ENCODE measurements at places on chromosomes 7 and 10.

DNA sequence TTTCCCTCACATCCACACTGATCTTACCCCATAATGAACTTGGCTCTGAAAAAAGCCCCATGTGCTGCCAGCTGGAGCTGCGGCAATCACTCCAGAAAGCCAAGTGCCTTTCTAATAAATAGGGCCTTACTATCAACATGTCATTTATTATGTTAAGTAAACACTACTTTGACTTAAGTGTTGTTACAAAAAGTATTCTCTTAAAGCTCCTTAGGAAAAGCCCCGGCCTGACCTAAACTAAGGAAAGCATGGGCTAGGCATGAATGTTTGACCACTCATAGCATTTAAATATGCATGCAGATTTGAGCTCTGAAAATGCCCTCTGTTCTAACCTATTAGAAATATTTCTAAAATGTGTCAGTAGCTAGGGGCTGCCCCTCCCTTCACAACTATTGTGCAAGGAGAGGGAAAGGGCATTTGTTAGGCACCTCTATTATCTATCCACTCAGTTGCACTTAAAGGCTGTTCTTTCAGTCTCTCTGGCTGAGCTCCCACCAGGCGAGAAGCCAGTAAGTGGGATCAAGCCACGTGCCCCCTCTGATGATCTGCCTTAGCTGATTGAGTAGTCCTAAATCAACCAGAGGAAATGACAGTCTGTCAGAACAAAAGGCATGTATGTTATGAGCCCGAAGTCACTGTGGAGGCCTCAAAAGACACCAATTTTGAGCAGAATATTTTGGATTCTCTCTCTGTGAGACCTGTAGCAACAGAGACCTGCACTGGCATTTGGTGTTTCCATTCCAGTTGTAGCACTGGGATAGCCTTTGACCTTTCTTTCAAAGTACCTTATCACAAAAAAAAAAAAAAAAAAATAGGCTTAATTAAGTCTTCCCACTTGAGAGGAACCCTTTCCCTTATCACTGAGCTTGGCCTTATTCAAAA, 77.1 kb downstream of the ITGB8 start:
- DNase-seq, result no peak

DNA sequence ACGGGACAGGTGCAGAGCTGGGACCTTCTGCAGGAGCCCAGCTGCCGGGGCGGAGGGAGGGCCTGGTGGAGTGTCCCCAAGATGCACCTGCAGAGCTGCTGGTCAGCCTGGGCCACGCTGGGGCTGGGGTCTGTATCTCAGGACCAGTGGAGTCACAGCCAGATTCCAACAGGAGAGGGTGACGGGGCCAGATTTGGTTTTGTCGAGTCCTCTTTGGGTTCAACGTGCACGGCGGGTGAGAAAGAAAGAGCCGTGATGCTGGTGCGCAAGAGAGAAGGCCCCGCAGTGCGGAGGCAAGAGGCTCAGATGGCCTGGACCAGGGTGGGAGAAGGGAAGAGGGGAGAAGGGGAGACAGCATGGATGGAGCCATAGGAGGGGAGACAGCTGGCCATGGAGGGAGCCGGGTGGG, 462.9 kb downstream of the PTPRN2 start:
- no peak for DNase-seq

DNA sequence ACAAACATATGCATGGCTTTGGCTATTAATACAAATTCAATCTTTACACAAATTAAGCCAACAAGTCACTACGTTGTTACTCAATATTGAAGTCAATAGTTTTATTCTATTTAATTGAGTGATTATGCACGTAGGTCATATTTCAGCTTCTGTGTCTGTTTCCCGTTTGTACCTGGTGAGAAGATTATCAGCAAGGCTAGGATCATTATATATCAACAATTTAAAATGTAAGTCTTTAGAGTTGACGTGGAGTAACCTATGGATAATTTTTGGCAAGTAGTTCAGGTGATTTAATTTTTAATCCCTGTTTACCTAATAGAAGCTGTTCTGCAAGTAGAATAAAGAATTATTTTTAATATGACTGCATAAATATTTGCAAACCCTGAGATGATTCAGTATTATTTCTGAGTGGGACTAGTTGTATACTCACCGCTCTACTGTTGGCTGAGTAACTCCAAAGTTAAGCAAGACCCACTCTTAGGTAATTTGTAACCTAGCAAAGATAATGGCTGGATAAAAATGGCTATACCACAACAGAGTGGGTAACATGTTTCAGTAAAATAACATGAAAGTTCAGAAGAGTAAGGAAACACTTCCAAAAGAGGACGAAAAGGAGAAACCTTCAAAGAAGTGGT, 161.0 kb downstream of the HGF start:
- no peak for DNase-seq

DNA sequence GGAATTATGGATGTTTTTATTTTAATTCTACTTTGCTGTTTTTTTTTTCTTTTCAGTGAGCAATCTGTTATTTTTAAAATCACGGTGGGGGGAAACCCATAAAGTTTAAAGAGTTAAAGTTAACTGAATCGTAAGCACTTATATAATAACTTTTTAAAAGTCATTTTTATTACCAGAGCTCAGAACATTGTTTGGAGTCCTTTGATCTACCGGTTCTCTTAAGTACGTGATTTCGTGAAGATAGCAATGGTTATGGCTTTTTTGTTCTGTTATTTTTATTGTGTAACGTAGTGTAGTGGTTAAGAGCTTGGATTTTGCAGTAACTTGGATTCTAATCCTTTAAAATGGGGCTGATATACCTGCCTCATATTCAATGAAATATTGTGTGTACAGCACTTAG, 57.4 kb downstream of the NHLRC2 start:
- no peak for DNase-seq

DNA sequence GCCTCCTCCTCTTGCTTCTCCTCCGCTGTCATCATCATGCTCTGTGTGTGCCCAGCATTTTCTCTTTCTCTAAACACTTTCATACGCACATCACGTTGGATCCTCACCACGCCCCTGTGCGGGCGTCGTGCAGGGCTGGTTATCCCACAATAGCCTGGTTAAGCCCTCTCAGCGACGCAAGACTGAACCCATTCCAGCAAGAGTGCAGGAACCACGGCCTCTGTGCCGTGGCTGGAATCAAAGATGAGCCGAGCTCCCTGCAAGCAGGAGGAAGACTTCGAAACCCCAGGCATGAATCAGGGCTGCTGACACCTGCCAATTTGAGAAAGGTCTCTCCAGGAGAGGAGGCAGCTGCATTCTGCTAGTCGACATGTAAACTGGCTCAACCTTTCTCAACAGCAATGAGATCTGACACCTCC, 74.8 kb upstream of the FOXK1 start:
- DNase-seq, result no peak

GRCh38 chr7:69912846-69913245, 314.6 kb downstream of the AUTS2 start:
- DNase-seq, result no peak

DNA sequence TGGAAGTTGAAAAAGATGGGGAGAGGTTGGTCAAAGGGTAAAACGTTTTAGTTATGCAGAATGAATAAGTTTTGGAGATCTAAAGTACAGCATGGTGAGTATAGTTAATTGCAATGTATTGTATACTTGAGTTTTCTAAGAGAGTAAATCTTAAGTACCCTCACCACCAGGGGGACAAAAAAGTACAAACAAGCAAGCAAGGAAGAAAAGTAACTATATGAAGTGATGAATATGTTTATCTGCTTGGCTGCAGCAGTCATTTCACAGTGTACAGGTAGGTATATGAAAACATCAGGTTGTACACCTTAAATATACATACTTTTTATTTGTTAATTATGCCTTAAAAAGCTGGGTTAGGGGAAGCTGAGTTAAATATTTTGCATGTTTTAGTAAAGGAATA, 157.3 kb downstream of the PCLO start:
- no peak for DNase-seq

DNA sequence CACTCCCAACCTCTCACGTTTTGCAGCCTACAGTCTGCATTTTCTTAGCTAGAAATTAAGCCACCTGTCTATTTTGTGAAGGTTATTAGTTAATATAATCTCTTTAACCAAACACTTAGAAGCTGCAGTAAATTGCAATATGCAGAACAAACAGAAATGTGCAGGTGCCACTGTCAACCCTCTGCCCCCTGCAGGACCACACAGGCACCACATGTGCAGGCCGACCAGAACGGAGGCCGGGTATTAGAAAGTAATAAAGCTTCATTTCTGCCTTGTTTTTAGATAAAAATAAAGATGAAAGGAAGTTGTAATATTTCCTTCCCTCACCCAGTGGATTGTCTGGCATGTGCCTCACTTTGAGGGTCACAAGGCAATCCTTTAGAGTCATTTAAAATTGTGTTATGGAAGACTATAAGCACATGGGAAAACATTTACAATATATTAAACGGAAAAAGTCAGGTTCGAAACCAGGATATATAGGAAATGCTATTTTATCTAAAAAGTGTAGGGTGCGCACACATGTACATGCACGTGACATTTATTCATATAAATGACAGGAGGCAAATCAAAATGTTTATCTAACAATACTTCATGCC, 158.2 kb downstream of the ARHGAP12 start:
- DNase-seq, result peak; percentile 81

DNA sequence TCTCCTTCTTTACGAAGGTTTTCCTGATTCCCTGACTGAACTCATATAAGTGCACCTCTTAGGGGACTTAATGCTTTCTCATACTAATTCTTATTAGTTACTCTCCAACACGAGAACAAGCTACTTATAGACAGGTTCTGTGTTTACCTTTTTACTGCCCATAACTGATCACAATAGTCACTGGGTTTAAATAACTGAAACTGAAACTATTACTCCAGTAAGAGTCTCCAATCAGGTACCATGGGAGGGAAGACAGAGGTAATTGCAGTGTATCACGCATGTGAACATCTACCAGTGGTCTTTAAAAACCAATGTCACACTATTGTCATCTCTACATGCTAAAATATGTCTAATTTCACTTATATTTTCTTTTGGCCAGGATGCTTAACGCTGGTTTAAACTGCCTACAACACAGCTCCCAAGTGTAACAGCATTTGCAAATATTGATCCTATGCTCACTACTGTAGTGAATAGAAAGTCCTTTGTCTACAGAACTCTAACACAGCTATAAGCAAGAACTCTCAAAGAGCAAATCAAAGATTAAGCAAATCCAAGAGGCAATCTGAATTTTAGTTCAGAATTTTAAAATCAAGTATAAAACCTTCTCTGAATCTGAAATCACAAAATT, 3.6 kb downstream of the GDI2 start:
- DNase-seq, result no peak

GRCh38 chr10:18409599-18410397, 241.6 kb downstream of the NSUN6 start:
- no peak for DNase-seq

DNA sequence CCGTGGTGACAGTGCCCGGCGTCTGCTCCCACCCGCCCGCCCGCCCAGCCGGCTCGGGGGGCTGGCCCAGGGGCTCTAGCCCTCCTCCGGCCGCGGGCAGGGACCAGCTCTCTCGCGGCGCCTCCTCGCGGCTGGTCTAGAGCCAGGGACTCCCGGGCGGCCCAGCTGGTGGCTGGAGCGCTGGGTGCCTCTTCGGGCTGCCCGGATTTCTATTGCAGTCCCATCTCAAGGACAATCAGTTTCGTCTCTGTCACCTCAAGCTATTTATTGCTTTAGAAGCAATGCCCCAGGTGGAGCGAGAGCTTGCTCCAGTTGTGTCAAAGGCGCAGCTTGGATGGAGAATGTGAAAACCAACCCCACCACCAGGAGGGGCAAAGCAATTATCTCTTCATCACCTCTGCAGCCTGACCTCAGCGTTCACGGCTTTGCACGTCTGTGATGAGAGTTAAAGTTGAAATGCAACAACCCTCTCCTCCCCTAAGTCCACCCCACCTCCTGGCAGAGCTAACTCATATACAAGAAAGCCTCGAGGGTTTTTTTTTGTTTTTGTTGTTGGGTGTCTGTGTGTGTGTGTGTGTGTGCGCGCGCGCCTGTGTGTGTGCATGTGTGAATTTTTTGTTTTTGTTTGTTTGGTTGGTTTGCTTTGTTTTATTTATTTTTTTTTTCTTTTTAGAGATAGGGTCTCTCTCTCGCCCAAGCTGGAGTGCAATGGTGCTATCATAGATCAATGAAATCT, at the start of gene ITGA8:
Gene ITGA8 (minus strand): TSS at position 24 of the 736 bp plus-strand sequence. CDS start 151 bp downstream, outside the sequence.
- no peak for DNase-seq

DNA sequence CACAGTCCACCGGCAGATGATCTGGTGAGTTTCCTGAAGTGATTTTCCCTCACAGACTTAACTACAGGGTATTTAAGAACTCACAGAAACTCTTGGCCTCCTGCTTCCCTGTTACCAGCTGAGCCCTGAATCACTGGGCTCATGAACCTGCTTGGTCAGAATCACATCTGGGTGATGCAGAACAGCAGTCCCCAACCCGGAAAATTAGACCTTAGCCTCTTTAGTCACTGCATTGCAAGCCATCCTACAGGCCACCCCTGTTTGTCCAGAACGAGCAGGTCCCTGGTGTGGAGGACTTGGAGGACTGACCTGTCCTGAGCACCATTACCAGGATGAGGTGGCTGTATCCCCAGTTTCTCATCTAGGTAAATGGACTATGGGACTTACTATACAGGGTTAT, 539.2 kb downstream of the TNS3 start:
- no peak for DNase-seq

- DNase-seq, result no peak
These were observed 62.7 kb downstream of the MET start for GRCh38 chr7:116734710-116735109.

DNA sequence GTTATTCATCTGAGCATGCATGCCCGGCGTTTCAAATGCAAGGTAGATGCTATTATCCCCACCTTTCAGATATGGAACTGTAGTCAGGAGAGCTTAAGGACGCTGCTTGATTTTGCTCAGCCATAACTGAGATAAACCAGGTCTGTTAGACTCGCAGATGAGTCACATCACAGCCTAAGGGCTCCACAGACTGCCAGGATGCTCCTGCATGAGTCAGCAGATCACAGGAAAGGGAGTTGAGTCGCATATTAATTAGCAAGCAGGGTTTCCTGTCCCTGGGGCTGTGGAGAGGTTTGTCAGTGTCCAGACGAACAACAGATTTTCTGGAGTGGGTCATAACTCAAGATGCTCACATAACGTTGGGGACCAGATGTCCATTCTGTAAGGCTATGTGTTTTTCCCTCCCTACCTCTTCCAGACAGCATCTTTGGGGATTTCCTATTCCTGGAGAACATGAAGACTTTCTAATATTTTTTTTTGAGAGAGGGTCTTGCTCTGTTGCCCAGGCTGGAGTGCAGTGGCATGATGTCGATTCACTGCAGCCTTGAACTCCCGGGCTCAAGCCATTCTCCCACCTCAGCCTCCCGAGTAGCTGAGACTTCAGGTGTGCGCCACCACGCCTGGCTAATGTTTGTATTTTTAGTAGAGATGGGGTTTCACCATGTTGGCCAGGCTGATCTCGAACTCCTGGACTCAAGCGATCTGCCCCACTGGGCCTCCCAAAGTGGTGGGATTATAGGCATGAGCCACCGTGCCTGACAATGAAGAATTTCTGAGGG, 36.7 kb downstream of the PFKFB3 start:
- DNase-seq, result peak; percentile 72

GRCh38 chr7:75756991-75757676, 14.9 kb downstream of the CCL26 start:
- DNase-seq, result no peak

DNA sequence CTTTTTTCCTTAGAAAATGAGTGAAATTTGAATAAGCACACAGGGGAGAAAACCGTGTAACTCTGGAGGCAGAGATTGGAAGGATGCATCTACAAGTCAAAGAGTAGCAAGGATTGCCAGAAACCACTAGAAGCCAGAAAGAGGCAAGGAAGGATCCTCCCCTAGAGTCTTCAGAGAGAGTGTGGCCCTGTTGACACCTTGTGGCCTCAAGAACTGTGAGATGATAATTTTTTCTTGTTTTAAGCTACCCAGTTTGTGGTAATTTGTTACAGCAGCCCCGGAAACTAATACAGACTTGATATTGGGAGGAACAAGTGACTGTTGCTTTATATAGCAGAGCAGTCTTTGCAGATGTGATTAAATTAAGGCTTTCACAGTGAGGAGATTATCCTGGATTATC, 3.6 kb upstream of the GIMAP7 start:
- no peak for DNase-seq
